GM13977 (cell line): ENCODE measurements at places on chromosomes 7 and 10.

- DNase-seq = no peak
Measured at GRCh38 chr7:15674586-15674985, 11.9 kb downstream of the MEOX2 start.

GRCh38 chr10:62919776-62920175 is 103.6 kb upstream of the EGR2 start:
- DNase-seq = no peak

GRCh38 chr7:119761776-119762175 is 511.2 kb upstream of the KCND2 start:
- no peak for DNase-seq

GRCh38 chr7:17159500-17160037 is 138.9 kb upstream of the AHR start:
- DNase-seq = peak; percentile 52

DNA sequence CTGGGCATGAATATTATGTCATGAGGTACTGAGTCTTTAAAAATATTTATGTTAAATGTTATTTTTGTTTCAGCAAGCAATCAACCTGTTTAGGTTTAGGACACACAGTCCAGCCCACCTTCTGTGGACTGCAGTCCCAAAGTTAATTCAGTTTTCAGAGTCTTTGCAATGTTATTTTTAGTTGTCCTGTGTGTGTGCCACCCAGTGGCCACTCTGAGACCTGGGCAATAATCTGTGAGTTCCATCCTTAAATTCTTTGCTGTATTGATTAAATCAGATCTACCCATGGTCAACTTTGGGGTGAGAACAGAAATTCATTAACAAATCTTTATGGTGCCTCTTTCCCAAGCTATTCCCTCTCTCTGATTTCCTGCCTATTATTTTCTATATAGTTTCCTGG is 415.1 kb downstream of the CCSER2 start:
- no peak for DNase-seq
